HFF-Myc (cell line): ENCODE measurements at places on chromosomes 16 and 17.

DNA sequence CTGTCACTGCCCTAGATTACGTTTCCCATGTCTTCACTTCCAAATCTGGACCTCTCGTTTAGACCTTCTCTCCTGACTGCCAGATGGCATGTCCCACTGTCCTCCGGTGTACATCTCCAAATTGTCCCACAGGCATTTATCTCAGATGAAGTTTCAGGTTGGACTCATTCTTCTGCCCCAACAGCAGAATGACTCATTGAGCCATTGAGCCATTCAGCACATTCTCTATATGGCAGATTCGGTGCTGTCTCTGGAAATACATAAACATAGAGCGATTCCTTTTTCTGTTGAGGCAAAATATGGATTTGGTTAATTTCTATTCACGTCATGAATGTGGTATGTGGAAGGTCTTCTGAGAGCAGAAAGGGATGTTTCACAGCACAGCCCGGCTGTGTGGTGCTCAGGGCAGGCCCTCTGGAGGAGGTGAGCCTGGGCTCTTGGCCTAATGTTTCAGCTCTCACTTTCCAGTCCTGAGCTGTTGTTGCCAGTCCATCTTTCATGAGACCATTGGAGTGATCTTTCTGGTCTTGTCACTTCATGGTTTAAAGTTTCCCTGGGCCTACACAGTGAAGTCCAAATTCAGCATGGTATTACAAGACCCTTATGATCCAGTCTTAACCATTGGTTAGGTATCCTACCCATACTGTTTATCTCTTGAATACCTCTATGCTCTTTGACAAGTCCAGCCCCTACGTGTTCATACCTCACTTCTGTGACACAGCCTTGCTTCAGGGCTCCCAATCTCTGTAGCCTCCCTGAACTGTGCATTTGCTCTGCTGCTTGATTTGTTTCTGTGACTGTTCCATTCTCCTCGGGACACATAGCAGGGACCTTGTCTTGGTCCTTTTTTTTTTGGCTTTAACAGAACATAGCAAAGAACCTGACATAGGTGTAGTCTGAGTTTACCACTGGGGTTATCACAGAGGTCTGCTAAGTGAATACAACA lies 15.9 kb downstream of the HAPSTR1 start:
- DNase-seq, result no peak

DNA sequence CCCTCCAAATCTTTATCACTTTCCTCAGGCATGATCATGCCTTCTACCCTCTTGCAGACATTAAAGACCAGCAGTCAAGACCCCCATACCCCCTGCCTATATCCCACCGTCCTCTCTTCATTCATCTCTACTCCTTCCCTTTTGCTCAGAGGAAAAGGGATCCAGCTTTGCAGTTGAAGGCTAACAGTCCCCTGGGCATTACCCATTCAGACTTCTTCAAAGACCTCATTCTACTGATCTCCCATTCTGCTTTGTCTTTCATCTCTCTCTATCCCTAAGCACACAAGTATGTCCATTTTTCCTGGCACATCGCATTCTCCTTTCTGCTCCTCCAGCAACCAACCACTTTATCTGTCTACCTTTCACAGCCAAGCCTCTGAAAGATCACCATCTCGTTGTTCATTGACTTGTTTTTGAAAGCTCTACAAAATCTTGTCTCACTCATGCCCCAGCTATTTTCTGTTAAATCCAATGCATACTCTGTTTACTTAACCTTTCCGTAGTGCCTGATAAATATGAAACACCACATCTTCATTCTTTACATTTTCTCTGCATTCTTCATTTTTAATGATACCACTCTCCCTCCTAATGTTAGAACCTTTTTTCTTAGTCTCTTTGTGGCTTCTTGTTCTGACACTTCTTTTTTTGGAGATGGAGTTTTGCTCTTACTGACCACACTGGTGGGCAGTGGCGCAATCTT lies 14.1 kb upstream of the LCMT1 start:
- DNase-seq, result no peak

GRCh38 chr17:74245145-74245831 lies 28.7 kb upstream of the DNAI2 start:
- no peak for DNase-seq

DNA sequence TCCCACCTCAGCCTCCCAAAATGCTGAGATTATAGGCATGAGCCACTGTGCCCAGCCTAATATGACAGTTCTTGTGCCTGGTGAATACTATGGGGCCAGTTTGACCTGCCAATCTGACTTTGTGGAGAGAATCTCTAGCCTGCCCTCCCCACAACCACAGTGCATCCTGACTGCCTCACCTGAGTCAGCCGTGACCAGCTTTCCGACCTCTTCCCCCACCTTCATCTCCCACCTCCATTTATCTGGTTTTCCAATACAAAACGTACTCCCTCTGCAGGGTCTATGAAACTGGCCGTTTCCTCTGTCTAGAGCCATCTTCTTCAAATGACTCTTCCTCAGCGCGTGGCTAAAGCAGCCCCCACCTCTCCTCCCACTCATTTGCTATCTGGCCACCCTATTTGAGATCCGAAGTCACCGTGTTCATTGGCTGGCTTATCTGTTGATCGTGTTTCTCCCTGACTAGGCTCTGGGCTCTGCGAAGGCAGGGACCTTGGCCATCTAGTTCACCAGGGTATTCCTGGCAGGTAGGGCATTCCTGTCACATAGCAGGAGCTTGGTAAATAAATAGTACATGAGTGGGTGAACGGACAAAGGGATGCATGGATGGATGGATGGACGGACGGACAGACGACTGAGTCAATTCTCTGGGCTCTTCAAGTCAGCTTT lies 22.3 kb upstream of the PLLP start:
- no peak for DNase-seq

DNA sequence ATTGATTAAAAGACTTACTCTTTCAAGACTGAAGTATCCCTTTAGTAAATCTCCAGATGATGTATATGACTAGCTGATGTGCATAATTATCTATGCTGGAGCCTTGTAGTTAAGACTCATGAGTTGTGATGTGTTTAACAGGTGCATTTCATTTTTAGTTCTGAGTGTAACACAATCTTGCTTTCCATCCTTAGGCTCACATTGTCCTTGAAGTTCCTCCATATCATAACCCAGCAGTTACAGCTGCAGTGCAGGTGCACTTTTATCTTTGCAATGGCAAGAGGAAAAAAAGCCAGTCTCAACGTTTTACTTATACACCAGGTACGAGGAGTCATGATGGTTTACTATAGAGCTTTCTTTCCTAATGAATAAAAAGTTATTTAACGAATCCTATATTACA lies 52.9 kb downstream of the ESRP2 start:
- no peak for DNase-seq

DNA sequence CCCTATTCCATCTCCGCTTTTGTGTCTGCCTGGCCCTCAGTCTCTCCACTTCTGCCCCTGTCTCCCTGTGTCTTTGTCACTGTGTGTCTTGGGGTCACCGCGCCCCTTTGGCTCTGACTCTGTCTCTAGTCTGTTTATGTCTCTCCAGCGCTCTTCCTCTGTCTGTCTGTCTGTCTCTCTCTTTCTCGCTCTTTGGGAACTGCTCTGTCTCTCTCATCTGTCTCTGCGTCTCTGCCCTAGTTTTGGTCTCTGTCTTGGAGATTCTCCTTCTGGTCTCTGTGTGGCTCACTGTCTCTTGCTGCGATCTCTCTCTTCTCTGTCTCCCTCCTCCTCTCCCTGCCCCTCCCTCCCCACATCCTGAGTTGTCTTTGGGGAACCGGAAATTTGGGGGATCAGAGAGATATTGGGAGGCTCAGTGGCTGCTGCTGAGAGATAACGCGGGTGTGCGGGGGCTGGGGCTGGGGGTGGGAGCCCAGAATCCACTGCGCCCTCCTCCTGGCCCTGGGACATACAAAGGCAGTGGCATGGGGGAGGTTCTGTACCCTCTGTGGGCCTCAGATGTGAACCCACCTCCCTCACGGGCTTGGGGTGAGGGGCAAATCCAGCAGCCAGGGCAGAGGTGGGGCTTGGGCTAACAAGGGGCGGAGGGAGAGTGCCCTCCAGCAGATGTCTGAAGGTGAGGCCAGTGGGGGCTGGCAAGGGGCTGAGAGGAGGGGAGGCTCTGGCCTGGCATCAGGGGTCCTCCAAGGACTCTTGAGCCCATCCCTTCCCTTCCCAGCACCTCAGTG lies 24.4 kb downstream of the LAT start:
- DNase-seq, result no peak

GRCh38 chr16:12210258-12210880 lies 233.8 kb downstream of the SNX29 start:
- no peak for DNase-seq

- DNase-seq, result no peak
Measured at GRCh38 chr17:80887639-80888175, 103.9 kb upstream of the CHMP6 start.

GRCh38 chr17:75146592-75146991 lies 7.7 kb downstream of the JPT1 start:
- DNase-seq, result no peak

GRCh38 chr17:56926270-56926669 lies 12.4 kb upstream of the TRIM25 start:
- DNase-seq, result no peak

DNA sequence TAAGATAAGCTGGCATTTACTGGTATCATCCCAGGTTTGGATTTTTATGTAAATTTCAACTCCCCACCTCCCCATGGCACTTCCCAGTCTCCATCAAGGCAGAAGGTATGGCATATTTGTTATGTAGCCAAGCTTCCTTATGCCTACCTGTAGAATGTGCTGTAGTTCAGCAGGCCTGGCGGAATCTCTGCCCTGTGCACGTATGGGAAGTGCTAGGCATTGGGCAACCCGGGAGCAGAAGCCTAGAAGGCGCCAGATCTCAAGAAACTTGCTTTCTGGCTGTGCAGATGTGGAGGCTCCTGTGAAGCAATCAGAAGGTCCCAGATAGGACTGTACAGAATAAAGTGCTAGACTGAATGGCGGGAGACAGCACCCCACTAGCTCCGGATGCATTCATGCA lies 64.7 kb downstream of the SNX20 start:
- no peak for DNase-seq

DNA sequence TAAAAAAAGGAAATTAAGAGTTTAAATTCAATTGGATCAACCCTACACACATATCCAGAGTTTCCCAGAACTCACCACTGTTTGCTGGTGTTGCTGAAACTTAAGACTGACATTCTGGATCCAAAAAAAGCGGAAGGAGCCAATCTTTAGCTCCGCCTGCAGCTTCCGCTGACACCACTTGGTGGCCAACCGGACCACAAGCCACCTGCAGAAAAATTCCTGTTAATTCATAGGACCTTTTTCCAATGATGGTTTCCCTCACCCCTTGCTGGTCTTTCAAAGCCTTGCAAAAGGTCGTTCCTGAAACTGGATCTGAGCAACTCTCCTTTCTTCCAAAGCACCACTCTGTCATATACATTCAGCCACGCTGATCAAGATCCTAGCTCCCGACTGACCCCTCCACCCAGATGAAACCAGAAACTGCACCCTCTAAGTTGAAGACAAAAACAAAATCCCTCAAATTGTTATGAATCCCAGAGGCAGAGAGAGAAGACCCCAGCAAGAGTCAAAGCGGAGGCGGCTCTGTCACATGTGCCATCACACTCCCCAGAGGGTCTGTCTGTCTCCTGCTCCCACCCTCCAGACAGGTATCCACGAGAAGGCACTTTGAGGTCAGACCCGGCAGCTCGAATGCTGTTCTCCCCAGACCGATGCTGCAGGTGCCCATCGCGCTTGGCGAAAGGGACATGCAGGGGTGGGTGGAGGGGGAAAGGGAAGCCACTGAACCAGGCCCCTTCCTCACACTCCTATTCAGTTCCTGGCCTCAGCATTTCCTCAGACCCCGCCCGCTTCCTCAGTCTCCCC lies 773 bp downstream of the BLTP2 start:
- no peak for DNase-seq

- no peak for DNase-seq
Measured at GRCh38 chr17:44549686-44550085, 7.6 kb upstream of the FZD2 start.

DNA sequence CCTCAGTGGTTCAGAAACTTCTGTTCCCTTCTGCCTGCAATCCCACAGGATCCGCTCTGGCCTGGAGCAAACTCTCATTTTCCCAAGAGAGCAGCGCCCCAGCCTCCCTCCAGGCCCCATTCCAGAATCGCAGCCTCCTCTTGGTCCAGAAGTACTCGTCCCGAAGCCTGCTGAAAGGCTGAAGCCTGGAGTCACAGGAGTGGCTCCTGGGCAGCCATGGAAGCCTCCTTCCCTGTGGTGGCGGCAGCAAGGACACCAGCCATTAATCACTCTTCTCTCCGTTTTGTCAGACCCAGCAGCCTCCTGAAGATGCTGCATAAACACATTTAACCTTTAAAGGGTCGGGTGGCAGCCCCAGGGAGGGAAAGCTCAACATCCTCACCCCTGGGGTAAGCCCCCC lies 66.9 kb upstream of the TNRC6C start:
- DNase-seq, result no peak

GRCh38 chr17:18985475-18985874 lies 19.1 kb downstream of the FAM83G start:
- no peak for DNase-seq

- DNase-seq, result no peak
Measured at GRCh38 chr17:32385121-32385520, 35.2 kb downstream of the ZNF207 start.

GRCh38 chr17:8997994-8998628 lies 23.2 kb upstream of the NTN1 start:
- no peak for DNase-seq

- DNase-seq, result no peak
Measured at GRCh38 chr17:36851250-36851649, 86.0 kb upstream of the LHX1 start.

DNA sequence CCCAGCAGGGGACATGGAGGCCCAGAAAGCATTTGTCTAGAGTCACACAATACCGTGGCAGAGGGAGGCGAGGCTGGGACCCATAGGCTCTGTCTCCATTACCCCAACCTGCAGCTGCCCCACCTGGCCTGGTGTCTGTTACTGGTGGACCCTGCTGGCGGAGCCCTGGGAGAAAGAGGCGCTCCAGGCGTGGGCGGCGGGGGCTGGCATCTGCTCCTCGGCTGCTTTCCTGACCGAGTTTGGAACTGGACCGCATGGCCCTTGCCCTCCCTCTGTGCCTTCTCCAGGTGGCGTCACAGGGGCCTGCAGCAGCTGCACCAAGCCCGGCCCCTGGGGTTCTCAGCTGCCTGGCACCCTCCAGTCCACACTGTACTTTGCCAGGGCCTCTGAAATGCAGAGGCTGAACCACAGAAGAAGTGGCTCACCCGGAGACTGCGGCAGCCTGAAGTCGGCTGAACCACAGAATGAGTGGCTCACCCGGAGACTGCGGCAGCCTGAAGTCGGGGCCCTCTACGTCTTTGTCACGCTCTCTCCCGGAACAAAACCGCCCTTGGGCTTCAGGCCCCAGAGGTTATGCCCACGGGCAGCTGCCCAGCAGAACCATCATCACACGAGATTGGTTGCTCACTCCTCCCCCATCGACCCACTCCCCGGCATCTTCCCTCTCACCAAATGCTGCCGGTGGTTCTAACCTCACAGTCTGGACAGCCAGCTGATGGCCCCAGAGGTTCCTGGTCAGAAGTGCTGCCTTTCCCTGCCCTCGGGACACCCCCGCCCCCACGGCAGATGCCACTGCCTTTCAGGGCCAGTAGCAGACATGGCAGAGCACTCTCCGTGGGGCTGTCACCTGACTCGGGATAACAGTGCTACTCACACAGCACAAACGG lies 20.2 kb downstream of the CBFA2T3 start:
- no peak for DNase-seq

- DNase-seq, result no peak
Measured at GRCh38 chr17:79706931-79707850, 23.6 kb upstream of the ENPP7 start.

- DNase-seq, result no peak
Measured at GRCh38 chr16:52906281-52906680, 146.4 kb downstream of the CHD9NB start.
